ENCODE measurements at places on chromosomes 1 and 21. TPM values are rescaled to one million over a fixed set of nuclear protein-coding genes. Genes with fewer than 3 reads are reported as not detected.

The LCE5A gene
- not detected for total RNA-seq

The CLCNKA gene
- under 0.01 TPM for total RNA-seq

The KLF17 gene
- total RNA-seq = 0.17 TPM

The KCNK2 gene
- total RNA-seq = 5.2 TPM

The ATP1A2 gene
- total RNA-seq = 0.58 TPM

The ITLN1 gene
- total RNA-seq = not detected

The RAB7B gene
- 12.4 TPM for total RNA-seq

The TEX38 gene
- 0.29 TPM for total RNA-seq

The CNST gene
- 22.2 TPM for total RNA-seq

The PFKL gene
- 225 TPM for total RNA-seq

The ZNF683 gene
- not detected for total RNA-seq

The WNT3A gene
- total RNA-seq = not detected

The TMEM269 gene
- total RNA-seq = 0.15 TPM

The PTGS2 gene
- 4.8 TPM for total RNA-seq

The C1QA gene
- total RNA-seq = not detected

The CYP4B1 gene
- not detected for total RNA-seq

The MX2 gene
- total RNA-seq = 1.8 TPM

The SIKE1 gene
- total RNA-seq = 65.2 TPM

The THEM5 gene
- total RNA-seq = 0.17 TPM

The OPTC gene
- not detected for total RNA-seq

The CLCNKB gene
- under 0.01 TPM for total RNA-seq

The HAO2 gene
- total RNA-seq = not detected

The EEIG2 gene
- total RNA-seq = 33.9 TPM

The NOS1AP gene
- 0.29 TPM for total RNA-seq

The RBP7 gene
- total RNA-seq = not detected

The OR2M3 gene
- total RNA-seq = not detected

The DCDC2B gene
- not detected for total RNA-seq
